Naive thymus-derived CD4-positive, alpha-beta T cell (primary cell): ENCODE measurements at places on chromosomes 1 and 21. TPM values are rescaled to one million over a fixed set of nuclear protein-coding genes. Genes with fewer than 3 reads are reported as not detected.
A peak's percentile ranks its signal among the peaks of the same experiment; 100 is the strongest.

DNA sequence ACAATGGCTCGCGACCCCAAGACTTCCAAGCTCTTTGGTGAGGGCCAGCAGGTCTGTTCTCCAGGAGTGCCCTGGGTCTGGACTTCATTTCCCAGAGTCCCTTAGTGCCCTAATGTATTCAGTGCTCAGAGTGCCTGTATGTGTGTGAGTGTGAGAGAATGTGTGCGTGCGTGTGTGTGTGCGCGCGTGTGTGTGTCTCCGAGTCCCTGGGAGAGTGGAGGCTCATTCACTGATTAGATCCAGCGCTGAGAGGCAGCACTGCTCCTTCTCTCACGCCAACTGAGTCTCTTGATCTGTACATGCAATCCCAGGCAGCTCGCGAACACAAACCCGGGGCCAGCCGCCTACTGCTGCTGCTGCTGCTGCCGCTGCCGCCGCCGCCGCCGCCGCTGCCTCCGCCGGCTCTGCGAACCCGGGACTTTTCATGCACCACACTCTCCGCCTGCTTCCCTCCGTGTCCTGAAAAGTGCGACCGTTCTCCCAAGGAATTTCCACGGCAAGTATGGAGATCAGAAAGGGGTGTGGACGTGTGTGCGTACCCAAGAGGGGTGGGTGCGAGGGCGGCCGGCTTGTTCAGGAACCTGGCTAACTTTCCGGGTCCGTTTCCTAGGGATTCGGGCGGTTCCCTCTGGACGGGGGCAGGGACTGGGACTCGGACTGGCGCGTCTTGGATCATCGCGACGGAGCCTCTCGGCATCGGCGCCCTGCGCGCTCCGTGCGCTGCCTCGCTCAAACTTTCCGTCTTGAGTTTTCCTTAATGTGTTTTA lies at the start of gene RNF220:
TSS of gene RNF220 (plus strand) at position 225 of the 767 bp plus-strand sequence.
- peak within 1 kb of the TSS; percentile 66 for H3K4me3 ChIP-seq
- no peak for DNase-seq
- no peak within 1 kb of the TSS for H3K27ac ChIP-seq
- peaks cover 33% of the 10 kb centered on the region for H3K4me1 ChIP-seq
- no peaks in the 10 kb centered on the region for H3K36me3 ChIP-seq

RYR2 gene
- total RNA-seq = not detected

DNA sequence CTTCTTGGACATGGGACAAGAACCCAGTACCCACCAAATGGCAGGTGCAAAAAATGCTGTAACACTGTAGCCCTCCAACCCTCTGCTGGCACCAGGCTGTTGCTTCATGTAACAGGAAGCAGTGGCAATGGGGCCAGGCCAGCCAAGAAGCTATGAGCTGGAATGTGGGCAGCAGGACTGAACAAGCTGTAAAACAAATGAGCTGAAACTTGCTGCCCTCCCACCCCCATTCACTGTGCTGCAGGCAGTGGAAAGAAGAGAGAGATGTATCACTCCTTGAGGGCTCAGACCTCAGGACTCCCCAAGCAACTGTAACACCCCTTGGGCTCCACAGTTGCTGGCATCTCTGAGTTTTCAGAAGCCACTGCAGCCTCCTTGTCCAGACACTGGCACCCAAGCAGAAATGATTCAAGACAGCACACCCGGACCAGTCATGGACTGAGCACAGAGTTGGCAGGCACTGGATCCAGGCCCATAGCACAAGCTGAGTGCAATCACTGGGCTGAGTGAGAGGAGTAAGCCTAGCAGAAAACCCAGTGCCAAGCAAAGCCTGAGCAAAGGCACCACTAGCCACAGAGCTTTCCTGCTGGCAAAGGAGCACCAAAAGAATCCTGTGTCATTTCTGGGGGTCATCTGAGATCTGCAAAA lies 321.4 kb upstream of the CXADR start:
- H3K27me3 ChIP-seq = no peaks in the 10 kb centered on the region
- H3K27ac ChIP-seq = no peak overlapping the region
- no peak for DNase-seq

DNA sequence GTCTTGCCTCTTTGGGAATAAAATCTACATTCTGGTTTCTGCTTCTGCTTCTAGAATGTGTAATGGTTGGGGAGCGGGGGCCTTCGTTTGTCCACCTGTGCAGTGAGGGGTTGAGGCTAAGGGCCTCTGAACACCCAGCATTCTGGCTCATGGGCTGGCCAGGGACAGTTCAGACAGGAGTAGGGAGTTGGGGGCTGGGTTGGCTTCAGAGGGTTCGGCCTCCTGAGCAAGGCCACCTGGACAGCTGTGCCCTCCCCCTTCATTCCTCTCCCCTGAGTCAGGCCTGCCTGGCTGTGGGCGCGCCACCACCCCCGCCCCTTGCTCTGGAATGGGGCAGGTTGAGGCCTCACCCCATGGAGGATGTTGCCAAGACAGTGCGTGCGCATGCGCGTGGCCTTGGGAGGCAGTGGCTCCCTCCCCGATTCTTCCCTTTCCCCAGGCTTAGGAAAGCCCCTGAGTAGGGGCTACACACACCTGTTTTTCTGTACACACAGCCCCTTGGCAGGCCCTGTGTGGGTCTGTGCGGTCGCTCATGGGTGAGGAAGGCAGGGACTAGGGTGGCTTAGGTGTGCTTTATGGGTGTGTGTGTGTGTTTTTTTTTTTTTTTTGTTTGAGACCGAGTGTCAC lies 57.0 kb downstream of the YARS1 start:
- no peak overlapping the region for H3K27ac ChIP-seq
- H3K4me3 ChIP-seq = no peak overlapping the region
- no peaks in the 10 kb centered on the region for H3K27me3 ChIP-seq
- H3K4me1 ChIP-seq = no peaks in the 10 kb centered on the region
- DNase-seq = no peak

- no peaks in the 10 kb centered on the region for H3K4me1 ChIP-seq
Measured at GRCh38 chr1:198901266-198901665, 262.4 kb downstream of the PTPRC start.

OPTC gene
- not detected for total RNA-seq

DNA sequence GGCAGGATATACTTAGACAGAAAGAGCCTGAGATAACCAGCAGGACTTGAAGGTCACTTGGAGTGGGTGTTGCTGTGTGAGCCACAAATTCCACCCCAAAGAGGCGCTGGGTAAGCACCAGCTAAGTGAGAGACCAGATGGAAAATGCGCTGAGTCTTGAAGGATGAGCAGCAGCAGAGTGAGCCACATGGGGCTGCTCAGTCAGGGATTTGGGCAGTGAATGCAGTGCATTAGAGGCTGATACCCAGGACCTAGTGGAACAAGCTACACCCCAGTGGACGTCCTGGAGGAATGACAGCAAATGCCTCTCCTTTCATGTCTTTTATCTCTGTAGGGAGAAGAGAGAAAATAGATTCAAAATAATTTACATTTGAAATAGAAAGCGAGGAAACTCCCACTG lies 11.3 kb downstream of the GRIK1 start:
- no peaks in the 10 kb centered on the region for H3K4me1 ChIP-seq
- H3K36me3 ChIP-seq = no peaks in the 10 kb centered on the region
- DNase-seq = no peak
- no peaks in the 10 kb centered on the region for H3K27me3 ChIP-seq

DNA sequence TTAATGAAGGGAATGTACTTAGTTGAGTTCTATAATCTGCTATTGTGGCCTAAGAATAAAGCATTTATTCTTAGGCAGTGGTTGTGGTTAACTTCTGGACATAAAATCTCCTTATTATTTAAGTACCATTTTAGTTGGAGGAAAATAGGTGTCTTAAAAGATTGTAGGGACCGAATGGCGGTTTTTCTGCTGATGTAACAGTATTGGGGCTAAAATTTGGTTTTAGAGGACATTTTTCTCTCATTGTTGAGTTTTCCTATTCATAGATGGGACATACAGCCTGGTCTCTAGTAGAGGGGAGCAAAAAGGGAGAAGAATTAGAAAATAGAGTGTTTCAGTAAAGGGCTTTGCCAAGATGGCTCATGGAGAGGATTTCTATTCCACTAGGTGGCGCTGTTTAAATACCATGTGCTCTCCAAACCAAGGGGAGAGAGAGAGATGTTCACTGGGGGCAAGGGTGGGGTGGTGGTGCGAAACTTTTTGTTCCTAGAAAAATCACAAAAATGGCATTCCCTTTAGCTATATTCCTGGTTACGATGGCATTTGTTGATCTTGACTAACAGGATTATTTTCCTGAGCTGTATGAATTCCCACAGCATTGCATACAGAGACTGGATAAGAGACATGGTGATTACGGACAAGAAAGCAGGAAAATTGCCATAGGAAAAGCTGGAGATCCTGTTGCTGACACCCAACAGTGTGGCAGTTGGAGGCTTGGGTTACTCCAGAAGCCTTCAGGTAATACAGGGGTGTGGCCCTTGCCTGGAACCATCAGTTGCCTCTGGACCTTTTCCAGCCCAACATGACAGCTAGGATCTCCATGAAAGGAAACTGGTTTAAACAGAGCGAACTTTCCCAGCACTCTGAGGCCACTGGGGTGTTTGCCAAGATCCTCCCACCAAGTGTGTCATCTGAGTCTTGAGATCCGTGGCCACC lies 18.2 kb upstream of the FCGR2A start:
- H3K27ac ChIP-seq = no peak overlapping the region
- H3K36me3 ChIP-seq = no peaks in the 10 kb centered on the region
- H3K4me3 ChIP-seq = no peak overlapping the region
- no peaks in the 10 kb centered on the region for H3K27me3 ChIP-seq

CD5L gene
- not detected for total RNA-seq

DNA sequence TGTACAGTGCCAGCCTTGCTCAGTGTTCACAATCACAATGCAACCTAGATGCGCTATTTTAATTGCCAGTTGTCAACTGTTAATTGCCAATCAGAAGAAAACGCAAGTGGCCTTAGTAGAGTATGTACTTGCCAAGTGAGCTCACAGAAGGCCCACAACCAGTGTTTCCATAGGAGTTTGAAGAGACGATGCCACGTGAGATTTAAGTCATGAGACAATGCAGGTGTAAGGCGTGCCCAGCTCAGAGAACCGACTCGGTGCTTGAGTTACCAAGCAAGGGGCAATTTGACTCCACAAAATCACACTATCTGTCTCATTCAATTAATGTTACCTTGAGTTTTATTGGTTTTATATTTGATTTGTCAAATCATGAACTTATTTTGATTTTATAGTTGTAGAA lies 65.6 kb downstream of the TEX35 start:
- no peaks in the 10 kb centered on the region for H3K27me3 ChIP-seq
- H3K4me3 ChIP-seq = no peak overlapping the region
- no peaks in the 10 kb centered on the region for H3K4me1 ChIP-seq

FCN3 gene
- not detected for total RNA-seq

- H3K36me3 ChIP-seq = no peaks in the 10 kb centered on the region
- peaks cover 19% of the 10 kb centered on the region for H3K4me1 ChIP-seq
- H3K27me3 ChIP-seq = no peaks in the 10 kb centered on the region
- H3K27ac ChIP-seq = no peak overlapping the region
- H3K4me3 ChIP-seq = no peak overlapping the region
Measured at GRCh38 chr1:92969517-92969916, 8.3 kb upstream of the DIPK1A start.

VANGL2 gene
- total RNA-seq = not detected in 2 replicates

- no peak overlapping the region for H3K27ac ChIP-seq
- DNase-seq = no peak
- H3K27me3 ChIP-seq = no peaks in the 10 kb centered on the region
- H3K36me3 ChIP-seq = no peaks in the 10 kb centered on the region
Measured at GRCh38 chr21:25494804-25495203, 112.5 kb downstream of the MRPL39 start.

GRCh38 chr1:6345009-6345408 lies 48.6 kb downstream of the ACOT7 start:
- no peak for DNase-seq
- no peaks in the 10 kb centered on the region for H3K27me3 ChIP-seq
- no peak overlapping the region for H3K27ac ChIP-seq
- H3K36me3 ChIP-seq = no peaks in the 10 kb centered on the region
- peaks cover 17% of the 10 kb centered on the region for H3K4me1 ChIP-seq
- no peak overlapping the region for H3K4me3 ChIP-seq

DNA sequence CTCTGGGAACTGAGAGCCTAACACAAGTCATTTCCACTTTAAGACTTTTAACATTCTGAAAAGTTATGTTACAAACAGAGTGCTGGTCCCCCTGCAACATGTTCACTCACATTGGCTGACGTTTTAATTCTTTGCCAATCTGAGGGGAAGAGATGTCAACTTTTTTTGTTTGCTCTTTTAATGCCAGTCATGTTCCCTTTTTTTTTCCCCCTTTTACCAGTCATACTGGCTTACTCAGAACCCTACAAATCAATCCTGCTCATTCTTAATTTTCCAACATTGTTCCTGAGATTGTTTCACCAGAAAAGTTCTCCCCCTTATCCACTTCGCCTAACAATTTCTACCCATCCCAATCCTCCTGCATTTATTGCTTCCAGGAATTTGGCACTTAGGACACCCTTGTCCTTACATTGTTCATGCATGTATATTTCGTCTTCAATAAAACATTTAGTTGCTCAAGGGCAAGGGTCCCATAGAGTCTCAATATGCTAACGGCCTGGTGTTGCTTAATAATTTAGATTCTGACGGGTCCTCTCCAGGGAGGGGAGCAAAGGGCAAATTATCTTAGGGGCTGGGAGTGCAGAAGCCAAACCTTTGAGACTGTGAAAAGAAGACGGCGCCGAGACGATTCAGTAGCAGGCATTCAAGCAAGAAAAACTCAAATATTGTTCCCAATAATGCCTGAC lies 624 bp upstream of the CR1L start:
- H3K36me3 ChIP-seq = no peaks in the 10 kb centered on the region
- H3K4me3 ChIP-seq = peak overlapping the region; percentile 66
- no peak overlapping the region for H3K27ac ChIP-seq
- peaks cover 6% of the 10 kb centered on the region for H3K27me3 ChIP-seq
- H3K4me1 ChIP-seq = peaks cover 9% of the 10 kb centered on the region
- no peak for DNase-seq

DNA sequence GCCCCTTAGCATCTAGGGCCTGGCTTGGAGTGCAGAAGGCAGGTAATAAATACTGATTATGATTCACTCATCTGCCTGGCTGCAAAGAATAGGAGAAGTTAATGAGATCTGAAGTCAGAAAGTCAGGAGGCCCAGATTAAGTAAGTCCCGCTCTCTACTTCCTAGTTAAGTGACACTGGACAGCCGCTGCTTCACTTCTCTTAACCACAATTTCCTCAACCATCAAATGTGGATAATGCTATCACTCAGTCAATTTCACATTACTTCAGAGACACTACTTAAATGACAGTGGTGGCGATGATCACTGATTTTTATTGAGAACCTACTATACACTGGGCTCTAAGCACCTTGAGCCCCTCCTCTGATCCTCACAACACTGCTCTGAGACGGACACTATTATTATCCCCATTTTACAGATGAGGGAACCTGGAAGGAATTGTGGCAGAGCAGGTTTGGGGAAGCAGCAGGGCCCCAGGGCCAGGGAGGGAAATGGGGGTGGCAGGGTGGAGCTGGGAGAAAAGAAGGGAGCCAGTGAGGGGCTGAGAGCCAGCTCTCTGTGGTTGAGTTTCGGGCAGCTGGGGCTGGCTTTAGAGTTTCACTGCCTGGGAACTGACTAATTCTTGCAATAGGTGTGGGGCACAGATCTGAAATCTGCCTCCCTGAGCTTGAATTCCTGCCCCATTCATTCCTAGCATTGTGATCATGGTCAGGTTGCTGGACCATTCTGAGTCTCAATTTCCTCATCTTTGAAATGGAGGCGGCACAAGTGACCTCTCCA lies 2.4 kb upstream of the E2F2 start:
- no peak overlapping the region for H3K4me3 ChIP-seq
- no peak for DNase-seq
- H3K4me1 ChIP-seq = peaks cover 46% of the 10 kb centered on the region
- H3K27ac ChIP-seq = no peak overlapping the region
- H3K36me3 ChIP-seq = no peaks in the 10 kb centered on the region

- H3K4me1 ChIP-seq = no peaks in the 10 kb centered on the region
- H3K36me3 ChIP-seq = peaks cover 7% of the 10 kb centered on the region
- DNase-seq = no peak
- H3K27ac ChIP-seq = no peak overlapping the region
Measured at GRCh38 chr1:232988572-232989040, 38.2 kb downstream of the NTPCR start.

GRCh38 chr1:107531065-107531908 lies 390.4 kb downstream of the NTNG1 start:
- no peaks in the 10 kb centered on the region for H3K27me3 ChIP-seq
- H3K4me1 ChIP-seq = no peaks in the 10 kb centered on the region
- DNase-seq = no peak
- no peaks in the 10 kb centered on the region for H3K36me3 ChIP-seq
- H3K27ac ChIP-seq = no peak overlapping the region
